Muscle of arm (tissue), 14 donors: ENCODE measurements at places on chromosomes 1 and 21.

- DNase-seq = no peak
Measured at GRCh38 chr1:200157715-200158114, 130.2 kb downstream of the NR5A2 start.

DNA sequence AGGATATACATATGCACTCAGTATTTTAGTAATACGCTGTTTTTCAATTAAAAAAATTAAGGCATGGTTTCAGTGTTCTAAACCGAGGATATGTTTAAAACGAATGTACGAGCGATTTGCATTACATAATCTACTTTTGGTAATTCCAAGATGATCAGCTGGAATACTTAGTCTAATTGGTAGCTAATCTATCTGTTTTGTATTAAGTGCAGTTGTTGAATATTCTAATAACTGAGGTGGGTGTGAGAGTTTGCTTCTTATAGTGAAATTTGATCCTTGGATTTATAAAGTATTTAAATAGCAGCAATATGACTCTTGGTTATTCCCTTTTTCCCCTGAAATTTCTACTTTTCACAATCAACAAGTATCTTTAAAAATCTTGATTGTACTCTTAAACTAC is 1.3 kb downstream of the RNF2 start:
- DNase-seq = no peak

DNA sequence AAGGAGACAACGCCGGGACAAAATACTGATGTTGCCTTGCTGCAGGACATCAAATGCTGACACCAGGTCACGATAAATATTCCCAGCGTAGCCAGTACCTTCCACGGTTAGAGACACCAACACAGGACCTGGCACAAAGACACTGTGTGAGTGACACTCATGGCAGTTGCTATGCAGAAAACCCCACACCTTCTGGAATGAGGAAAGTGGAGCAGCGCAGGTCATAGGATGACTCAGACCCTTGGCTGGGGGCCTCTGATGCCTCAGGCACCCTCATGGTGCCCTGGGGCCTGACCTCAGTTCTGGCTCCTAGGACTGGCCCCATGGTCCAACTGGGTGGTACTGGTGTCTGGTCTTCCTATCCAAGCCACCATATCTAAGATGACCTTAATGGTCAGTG is 7.0 kb downstream of the DCST2 start:
- no peak for DNase-seq

GRCh38 chr1:230661976-230662375 is 19.7 kb downstream of the COG2 start:
- no peak for DNase-seq
